ENCODE measurements at places on chromosomes 6 and 20. TPM values are rescaled to one million over a fixed set of nuclear protein-coding genes. Genes with fewer than 3 reads are reported as not detected.

RCAN2 gene
- total RNA-seq: 13.2 TPM

PCIF1 gene
- 37.5 TPM for total RNA-seq

HRH3 gene
- total RNA-seq: not detected

SULF2 gene
- total RNA-seq: 11.6 TPM

PRSS35 gene
- total RNA-seq: 0.08 TPM

ATP6V1G2 gene
- 0.69 TPM for total RNA-seq

SDHAF4 gene
- total RNA-seq: 9.2 TPM

HLA-DMA gene
- 3.2 TPM for total RNA-seq

HNF4A gene
- total RNA-seq: not detected

TGM2 gene
- 38.0 TPM for total RNA-seq

Measured in psoas muscle (tissue), 8 donors.